NCI-H1436 treated with DMSO at 0.1 percent for 48 hours (cell line): ENCODE measurements at places on chromosomes 12 and 14.

DNA sequence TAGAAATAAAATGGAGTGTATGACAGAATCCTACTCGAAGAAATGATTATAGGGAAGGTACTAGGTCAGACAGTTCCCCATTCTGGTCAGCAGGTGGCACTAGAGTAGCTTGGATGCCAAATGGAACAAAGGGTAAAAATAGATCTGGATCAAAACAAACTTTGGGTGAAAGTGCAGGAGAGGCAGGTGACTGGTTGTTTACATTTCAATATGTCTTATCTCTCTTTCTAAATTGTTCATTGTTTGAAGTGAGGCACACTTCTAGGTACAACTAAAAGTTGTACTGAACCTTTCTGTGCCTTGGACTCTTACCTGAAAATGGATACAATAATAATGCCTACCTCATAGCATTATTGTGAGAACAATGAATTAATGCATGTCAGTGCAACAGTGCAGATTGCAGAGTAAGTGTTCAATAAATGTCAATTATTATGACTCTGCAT, 62.0 kb upstream of the OSBPL8 start:
- DNase-seq, result peak; percentile 19

DNA sequence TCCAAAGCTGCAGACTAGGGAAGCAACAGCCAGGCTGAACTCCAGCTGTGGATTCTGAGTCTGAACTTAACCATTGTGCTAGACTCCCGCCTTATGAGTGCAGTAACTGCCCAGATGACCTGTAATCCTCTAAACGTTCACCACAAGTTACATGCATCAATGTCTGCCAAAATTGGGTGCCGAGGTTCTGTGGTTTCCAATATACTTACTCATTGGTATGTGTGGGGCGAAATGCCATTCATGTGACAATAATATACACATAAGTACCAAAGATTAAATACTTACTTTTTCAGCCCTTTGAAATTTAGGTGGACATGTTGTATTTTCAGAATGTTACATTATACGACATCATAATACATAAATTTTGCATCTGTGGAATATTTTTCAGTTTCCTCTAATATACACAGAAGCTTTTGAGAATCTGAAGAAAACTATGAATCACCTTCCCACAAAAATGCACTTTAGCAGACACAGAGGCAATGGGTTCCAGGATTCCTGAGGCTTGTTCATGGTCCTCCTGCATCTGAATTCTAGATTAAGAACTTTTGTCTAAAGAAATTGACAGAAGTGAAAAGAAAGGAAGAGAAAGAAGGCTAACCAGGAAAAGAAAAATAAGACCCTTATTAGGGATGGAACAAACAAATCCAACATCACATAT, 31.7 kb downstream of the GRIP1 start:
- DNase-seq, result no peak

DNA sequence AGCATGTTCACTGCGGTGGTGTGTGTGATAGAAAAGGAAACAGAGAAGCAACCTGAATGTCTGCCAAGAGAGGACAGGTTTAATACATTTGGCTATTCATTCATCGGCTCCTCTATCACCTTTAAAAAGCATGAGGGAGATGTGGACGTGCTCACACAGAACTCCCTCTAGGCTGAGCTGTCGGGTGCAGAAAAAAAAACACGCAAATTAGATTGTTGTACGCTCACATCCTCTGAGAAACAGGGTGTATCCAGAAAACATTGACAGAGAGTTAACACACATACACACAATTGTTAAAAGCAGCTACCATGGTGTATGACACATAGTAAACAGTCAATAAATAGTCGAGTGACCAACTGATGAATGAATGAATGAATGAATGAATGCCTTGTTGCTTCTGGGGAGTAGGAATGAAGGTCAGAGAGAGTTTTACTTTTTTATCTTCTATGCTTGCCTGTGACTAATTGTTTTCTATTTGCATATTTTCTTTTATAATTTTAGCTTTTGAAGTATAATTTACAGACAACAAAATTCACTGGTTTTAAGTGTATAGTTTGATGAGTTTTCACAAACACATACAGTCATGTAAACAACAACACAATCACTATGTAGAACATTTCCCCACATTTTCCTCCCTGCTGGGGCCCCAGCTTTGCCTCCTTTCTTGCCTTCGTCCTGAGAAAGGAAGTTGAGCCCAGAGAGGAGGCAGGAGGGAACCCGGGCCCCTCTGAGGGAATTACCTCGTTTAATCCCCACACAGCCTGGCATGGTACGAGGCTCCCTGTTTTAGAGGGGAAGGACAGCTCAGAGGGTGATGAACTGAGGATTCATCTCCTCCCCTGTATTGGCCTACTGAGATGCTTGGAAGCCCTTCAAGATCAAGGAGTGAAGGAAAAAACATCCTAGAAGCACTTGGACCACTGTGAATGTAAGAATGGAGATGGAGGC, 19.7 kb upstream of the FAM222A start:
- no peak for DNase-seq

DNA sequence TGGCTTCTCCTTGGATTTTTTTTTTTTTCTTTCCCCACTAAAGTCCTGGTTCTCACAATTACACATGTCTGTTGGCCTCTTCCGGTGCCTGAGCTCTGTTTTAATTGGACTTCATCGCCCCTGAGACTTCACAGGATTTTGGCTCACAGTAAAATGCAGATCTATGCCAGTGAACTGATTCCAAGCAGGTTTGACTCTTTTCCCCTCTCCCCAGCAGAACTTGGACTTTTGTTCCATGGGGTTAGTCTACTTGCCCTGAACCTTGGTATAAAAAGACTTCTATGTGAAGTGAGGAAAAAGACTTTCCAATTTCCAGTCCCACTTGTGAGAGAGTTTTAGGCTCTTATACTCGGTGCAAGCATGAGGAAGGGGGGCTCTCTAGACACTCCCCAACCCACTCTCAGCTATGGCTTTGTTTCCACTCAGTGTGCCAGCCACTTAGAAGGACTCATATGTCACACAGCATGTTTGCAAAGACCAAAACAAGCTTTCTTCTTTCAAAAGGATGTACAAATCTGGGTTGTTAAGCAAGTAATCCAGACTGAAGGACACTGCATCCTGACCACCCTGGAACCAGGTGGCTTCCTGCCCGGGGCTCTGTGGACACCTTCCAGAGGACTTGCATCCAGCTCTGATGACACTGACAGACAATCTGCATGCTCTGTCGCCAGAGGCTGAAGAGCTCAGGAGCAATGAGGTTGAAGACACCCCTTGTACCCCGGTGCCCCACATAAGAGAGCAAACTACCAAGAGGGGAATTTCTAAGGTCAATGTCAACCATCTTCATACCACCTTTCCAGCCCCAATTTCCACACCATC, 221.9 kb upstream of the EGLN3 start:
- no peak for DNase-seq

DNA sequence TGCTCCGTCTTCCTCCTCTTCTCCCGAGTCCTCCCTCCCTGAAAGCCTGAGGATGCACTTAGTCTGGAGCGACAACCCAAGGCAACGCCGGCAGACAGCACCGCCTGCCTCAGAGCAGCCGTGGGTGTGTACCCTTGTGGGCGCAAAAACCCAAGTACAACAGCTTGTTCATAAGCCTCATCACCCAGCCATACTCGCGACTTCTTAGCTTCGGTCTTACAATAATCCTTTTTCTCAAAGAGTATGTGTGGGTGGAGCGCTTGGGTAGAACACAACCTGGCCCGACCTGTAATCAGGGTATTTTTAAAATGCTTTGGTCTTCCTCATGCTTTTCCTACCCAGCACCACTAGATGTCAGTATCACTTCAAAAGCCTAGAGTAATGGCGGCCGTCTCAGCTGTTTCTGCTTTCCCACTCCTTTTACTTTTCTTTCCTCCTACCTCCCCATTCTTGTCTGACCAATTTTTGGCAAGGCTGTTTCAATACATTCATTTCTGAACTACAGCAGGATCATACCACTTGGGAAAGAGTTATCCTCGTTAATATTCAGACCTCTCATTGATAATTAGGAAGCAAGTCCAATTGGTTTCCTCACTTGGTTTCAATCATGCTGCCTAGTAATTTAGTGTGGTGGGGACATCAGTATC, 198.9 kb downstream of the EPS8 start:
- peak; percentile 3 for DNase-seq

DNA sequence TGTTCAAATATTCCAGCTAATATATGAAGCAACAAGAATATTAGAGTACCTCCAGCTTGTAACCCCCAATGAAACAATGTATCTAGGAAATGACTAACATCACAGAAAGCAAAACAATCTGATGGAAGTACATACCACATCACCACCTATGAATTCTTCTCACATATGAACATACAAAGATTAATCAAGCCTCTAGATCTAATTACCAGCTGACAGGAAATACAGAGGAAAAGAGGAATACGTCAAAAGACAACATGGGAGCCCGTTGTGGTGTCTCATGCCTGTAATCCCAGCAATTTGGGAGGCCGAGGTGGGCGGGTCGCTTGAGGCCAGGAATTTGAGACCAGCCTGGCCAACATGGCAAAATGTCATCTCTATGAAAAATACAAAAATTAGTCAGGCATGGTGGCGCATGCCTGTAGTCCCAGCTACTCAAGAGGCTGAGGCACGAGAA, 7.5 kb downstream of the NEDD8 start:
- DNase-seq, result no peak

GRCh38 chr12:13026286-13026685, 17.9 kb upstream of the FAM234B start:
- DNase-seq, result no peak

- no peak for DNase-seq
These were observed 428.5 kb upstream of the FBXO33 start for GRCh38 chr14:39860596-39861228.

DNA sequence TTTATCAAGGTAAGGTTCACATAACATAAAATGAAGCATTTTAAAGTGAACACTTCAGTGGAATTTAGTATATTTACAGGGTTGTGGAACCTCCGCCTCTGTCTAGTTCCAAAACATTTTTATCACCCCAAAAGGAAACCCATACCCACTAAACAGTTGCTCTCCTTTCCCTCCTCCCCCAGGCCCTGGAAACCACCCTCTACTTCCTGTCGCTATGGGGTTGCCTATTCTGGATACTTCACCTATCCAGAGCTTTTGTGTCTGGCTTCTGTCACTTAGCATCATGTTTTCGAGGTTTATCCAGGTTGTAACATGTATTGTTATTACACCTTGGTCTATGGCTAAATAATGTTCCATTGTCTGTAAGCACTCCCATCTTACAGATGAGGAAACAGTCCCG, 27.7 kb upstream of the ZFP36L1 start:
- no peak for DNase-seq

- no peak for DNase-seq
These were observed 971.1 kb downstream of the AACS start for GRCh38 chr12:126036348-126036747.

GRCh38 chr12:76586764-76587395, 27.3 kb upstream of the OSBPL8 start:
- no peak for DNase-seq

DNA sequence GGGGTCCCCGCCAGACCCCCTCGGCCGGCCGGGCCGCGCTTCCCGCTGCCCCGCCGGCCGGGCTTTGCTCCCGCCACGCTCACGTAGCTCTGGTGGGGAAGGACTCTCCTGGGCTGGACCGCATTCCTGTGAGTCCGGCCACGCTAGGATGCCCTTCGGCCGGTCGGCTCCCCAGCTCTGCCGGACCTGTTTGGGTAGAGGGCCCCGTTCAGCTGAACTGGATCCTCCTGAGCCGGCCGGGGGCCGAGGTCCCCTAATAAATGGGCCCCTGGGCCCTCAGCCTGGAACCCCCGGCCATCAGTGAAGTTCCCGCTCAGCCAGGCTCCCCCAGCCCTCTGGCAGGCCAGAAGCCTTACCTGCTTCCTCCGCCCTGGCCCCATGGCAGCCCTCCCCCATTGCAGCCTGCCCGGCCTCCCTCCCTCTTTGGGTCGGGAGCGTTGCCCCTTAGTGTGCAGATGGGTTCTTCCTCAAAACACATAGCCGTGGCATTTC, 593 bp downstream of the UNC119B start:
- no peak for DNase-seq

DNA sequence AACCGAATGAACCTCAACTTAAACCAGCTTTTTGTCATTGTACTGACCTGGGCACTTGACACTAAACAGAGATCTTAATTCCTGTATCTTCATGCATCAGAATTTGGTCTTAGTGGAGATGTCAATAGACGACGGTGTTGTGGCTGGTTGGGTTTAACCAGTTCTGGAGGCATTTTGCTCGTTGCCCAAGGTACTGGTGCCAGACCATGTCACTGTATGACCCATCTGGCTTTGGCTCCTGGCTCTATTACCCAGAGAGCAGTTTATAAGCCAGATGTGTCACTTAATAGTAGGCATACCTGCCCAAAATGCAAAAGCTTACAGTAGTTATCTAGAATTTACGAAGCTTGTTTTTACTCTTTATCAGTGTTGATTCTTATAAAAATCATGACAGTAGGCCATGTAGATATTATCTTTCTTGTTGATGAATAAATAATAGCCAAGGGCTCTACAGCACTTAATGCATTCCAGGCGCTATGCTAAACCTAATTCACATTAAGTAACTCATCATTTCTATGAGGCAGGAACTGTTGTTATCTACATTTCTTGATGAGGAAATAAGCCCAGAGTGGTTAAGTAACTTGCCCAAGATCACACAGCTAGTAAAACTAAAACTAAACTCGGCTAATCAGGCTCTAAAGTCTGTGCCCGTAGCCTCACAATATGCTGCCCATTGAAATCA, 179.7 kb upstream of the HIF1A start:
- no peak for DNase-seq

DNA sequence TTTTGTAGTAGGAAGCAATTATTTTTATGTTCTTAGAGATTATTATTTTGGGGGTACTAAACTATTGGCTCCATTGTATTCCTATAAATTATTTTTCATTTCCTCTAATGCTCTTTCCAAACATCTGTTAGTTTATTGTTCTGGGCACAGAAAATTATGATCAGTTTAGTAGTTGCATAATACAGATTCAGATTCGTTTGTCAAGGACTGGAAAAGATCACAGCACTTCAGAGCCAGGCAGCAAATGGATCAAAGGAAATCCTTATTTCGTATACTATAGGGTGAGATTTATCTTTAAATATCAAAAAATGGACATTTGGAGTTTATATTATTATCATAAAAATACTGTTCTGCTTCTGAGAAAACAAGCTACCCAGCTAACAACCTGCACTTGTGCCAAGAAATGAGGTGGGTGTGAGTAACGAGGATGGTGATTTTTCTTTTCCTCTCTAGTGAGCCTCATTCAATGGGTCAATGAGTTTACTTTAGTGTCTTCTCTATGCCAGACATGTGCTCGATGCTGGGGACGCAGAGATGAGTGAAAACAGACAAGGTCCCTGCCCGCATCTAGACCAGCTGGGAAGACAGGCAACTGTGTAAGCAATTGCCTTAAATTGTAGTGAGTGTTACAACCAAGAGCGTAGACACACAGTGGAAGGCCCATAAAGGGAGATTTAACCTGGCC, 208.6 kb upstream of the PLXNC1 start:
- no peak for DNase-seq

DNA sequence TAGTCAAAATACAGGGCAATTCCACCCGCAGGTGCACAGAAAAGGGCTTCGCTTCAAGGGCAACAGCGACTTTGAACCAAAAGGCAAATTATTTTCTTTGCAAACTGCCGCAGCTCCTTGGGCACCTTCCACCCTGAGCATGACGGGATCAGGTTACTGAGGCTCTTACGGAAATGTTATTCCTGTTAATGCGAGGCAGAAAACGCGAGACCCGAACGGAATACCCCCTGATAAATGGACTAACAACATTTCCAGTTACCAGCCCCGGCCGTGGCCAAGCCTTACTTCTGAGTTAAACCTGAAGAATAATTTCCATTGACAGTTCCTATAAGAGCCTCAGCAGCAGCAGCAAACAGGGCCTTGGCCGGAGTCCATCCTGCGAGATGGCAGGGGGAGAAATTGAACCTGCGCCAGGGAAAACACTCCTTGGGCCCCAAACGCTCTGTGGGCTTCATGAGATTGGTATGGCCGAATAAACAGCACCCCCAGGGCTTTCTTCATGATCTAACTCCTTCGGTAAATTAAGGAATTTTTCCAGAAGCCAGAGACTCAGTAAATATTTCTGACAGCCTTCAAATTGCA, 70.0 kb upstream of the DICER1 start:
- DNase-seq, result no peak
